Activated CD8-positive, alpha-beta memory T cell treated with anti-CD3 and anti-CD28 coated beads for 24 hours (primary cell): ENCODE measurements at places on chromosomes 13 and 19.

GRCh38 chr13:92941167-92941566, 285.4 kb upstream of the GPC6 start:
- DNase-seq = no peak

DNA sequence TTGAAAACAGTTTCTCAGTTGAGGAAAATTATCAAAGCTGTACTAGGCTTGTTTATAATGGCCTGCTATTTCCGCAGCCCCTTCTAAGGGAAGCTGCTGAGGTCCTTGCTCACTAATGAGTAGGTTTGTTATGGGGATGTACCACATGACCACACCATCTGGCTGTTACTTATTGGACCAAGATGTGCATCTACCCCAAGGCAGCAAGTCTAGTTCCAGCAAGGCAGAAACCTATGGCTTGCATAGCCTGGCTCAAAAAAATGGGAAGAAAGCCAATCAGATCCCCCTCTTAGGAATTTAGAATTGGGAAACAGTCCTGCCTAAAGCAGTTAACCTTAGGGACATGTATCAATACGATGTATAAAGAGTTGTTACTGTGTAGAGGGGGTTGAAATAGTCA, 186.5 kb upstream of the SPRY2 start:
- DNase-seq = no peak

DNA sequence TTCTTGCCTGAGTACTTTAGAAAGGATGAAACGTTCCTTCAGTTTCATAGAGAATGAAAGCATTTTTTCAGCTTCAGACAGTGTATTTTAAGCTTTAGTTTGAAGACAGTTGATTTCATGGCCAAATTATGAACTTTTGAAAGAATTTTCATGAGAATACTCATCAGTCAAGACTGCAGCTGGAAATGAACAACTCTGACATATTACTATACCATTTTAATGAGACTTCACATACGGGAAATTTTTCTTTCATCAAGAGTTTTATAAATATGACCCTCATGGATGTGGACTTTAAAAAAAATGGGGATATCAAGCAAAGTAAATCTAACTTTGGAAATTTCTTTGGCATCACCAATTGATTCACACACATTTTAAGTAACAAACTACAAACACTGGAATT, 6.4 kb downstream of the LATS2 start:
- DNase-seq = no peak

- no peak for DNase-seq
Observed at GRCh38 chr13:107742544-107742943, 472.8 kb downstream of the LIG4 start.

GRCh38 chr19:37333457-37333856, 37.4 kb upstream of the ZNF527 start:
- DNase-seq = no peak

DNA sequence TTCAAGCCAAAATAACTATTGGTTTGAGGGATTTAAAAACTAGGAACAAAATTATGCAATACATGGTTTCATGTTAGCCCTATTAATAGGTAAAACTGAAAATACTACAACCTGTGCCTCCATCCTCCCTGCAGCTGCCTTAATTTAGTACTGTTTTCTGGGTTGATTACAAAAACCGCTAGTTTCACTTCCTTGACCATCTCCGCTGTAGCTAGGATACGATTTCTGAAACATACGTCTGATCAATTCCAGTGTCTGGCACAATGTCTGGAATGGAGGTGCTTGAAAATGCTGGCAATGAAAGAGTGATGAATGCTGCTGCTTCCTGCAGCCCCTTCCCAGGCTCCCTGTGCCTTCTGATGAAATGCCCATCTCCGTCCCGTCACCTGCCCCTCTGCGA, 273.5 kb downstream of the SHISA2 start:
- no peak for DNase-seq

GRCh38 chr13:32911506-32911905, 104.7 kb upstream of the KL start:
- DNase-seq = no peak

DNA sequence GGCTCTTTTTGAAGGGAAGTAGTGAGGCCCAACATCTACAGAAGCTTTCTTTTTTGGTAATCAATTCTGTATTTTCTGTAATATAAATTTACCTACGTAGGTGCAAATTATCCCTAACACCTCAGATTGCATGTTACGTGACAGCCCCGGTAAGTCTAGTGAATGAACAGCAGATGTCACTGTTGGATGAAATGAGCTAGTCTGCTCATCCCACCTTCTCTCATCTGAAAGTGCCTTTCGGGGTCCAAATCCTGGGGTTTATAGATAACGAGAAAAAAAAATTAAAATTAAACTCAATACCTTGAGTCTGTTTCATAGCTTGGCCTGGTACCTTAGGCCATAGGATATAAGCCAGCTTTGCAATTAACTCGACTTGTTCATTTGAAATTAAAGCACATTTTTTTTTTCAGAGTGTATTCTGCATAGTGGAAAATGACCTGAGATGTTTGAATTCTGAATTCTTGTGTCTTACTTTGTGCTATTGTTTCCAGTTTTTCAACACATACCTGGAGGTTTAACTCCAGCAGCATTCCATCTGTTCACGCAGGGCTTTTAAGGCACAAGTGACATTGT, 548.2 kb downstream of the GPC5 start:
- DNase-seq = no peak

DNA sequence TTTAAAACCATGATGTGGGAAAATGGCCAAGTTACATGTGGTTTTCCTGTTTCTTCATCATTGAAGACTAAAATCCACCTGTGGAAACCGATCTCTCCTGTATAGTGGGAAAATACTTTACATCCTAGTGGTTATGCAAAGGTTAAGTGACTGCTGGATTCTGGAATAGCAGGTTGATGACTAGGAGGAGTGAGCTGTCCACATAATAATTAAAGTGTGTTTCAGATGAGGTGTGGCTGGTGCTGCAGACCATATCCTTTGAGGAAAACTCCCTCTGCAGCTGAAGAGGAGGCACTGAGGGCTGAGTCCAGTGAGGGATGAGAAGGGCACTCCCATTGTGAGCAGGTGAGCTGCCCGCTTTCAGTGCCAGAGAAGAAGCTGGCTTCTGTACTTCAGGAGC, 43.2 kb downstream of the DCLK1 start:
- no peak for DNase-seq

DNA sequence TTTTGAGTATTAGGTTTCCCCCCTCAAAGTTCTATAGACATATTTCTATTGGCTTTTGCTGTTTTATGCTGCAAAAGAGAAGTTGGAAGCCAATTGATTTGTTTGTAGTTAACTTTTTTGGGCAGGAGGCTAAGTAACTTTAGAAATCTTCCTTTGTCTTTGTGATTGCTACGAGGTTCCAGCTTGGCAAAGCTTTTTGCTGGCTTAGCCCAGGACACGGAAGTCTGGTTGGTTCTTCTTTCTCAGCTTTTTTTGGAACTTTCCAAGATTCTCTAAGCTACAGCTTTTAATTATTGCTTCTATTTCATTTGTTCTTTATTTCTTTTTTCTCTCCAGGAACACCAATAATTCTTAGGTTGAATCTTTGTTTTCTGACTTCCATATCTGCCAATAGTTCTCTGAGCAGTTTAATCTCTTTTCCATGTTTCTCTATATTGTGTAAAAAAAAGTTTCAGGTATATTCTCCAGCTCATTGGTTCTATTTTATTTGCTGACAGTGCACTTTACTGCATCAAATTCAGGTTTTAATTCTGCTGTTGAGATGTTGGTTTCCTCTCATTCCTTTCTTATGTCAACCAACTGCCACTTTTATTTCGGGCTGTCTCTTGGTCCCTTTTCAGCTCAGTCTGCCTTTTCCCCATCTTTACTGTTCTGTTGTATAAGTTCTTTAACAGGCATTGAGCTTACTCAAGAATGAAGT, 27.8 kb downstream of the MBNL2 start:
- DNase-seq = no peak
